A549 (cell line): ENCODE measurements at places on chromosomes 1 and 21. TPM values are rescaled to one million over a fixed set of nuclear protein-coding genes. Genes with fewer than 3 reads are reported as not detected.

DNA sequence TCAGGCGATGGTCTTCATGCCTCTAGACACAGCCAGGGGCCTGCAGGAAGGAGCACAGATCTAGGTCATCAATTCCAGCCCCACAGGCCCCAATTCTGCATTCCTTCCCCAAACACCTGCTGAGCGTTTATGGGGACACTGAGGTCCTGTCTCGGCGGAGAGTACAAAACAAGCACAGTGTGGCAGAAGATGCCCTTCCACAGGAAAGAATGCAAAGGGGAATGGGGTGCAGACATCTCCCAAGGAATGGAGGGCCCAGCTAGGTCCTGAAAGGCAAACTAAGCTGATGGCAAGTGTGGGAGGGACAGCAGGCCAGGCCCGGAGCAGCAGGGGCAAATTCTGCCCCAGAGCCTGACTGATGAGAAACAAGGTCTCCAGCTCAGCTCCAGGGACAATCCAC lies 3.5 kb upstream of the S100A8 start:
- DNase-seq, result no peak

DNA sequence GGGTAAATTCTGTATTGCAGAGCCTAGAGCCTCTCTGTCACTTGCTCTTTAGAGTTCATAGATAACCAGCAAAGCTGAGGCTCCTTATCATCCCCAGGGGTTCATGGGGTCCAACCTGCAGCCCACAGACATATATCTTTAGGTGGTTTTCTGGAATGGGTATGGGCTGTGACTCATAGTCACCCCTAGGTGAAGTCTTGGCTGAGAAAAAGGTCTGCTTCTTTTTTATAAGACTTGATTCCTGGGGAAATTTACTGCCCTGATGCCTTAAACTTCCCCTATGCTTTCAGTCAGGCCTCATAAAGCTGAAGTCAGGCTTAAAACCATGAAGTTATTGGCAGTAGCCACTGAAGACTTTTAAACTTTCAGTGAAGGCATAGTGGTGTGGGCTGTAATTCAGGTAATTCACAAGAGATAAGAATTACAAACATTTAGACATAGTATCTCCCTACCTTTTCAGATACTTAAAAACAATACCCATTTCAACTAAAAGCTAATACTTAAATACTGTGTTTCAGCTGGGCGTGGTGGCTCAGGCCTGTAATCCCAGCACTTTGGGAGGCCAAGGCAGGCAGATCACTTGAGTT lies 46.8 kb downstream of the MACO1 start:
- DNase-seq, result no peak

GRCh38 chr1:202302166-202302565 lies 39.6 kb downstream of the UBE2T start:
- DNase-seq, result no peak

GRCh38 chr21:34086887-34087306 lies 13.5 kb downstream of the MRPS6 start:
- DNase-seq, result no peak

The MRPL37 gene
- 64.8 to 70.4 TPM (median 68.9 TPM) in 3 replicates for polyA plus RNA-seq

The CEP85 gene
- 13.0 to 13.6 TPM (median 13.5 TPM) in 3 replicates for polyA plus RNA-seq

- DNase-seq, result no peak
Observed at GRCh38 chr1:9595156-9595967, 6.7 kb downstream of the TMEM201 start.

DNA sequence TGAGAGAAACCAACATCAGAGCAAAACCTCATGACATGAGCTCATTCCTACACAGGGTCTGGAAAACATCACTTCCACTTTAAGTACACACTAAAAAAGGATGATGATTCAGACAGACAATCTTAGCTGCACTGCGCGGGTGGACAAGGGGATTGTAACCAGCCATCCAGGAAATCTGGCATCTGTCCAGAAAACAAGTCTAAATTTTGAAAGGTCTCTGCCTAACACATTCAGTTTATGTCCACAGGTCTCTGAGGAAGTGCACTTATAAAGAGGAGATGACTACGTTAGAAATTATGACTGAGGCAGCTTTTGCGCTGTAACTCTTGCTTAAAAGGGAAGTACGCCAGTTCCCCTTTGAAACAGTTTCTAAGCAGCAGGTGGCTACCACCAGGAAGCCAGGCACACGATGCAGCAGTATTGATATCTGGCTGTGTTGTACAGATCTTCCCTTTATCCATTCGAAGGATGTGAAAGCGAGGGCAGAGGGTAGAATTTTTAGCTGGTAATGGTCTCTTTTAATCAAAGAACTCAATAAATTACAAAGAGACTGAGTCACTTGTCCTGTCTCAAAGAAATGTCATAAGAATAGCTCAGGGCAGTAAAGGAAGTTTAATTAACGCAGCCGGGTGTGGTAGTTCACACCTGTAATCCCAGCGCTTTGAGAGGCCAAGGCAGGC lies 128.0 kb downstream of the SETD4 start:
- no peak for DNase-seq

The KIF26B gene
- 0.01 to 0.04 TPM (median 0.04 TPM) in 3 replicates for polyA plus RNA-seq

- DNase-seq, result no peak
Observed at GRCh38 chr1:34009340-34009985, 145.6 kb downstream of the HMGB4 start.

- DNase-seq, result no peak
Observed at GRCh38 chr1:15259622-15260007, 12.6 kb downstream of the FHAD1 start.

DNA sequence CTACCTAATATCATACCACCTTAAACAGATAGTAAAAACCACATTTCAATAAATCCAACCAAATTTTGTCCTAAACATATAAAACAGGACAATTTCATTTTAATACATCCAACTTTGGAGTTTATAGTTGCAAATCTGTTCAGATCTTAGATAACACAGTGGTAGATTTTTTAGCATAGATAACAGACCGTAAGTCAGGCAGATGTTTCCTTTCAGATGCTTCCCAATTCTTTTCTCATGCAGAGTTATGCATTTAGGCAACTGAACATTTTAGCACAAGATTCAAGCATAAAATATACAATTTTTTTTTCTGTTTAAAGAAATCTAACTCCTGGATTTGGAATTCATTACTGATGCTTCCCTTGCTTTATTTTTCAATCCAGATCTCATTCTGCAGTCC lies 156.5 kb upstream of the ZNHIT6 start:
- no peak for DNase-seq

The SPRR2A gene
- not detected in 3 replicates for polyA plus RNA-seq

The OR10J5 gene
- not detected in 3 replicates for polyA plus RNA-seq

DNA sequence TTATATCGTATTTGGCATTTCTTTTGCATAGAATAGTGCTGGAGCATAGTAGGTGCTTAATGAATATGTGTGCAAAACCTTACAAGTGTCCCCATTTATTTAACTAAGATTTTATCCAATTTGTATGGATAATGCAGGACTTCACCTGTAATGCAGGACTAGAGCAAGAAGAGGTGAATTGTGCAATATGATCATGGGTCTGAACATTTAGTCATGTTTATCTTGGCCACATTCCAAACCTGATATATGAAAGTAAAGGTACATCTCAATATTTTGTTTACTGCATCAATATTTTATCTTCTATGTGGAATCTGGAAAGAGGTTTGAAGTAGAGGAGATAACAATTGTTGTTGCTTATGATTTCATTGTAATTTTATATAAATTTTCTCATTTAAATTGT lies 1626.7 kb upstream of the B3GALT2 start:
- DNase-seq, result no peak
